ENCODE measurements at places on chromosomes 11 and 22. TPM values are rescaled to one million over a fixed set of nuclear protein-coding genes. Genes with fewer than 3 reads are reported as not detected.

Gene IRAG1
- total RNA-seq, result 4.2 TPM

Gene SMCO4
- total RNA-seq, result 26.5 TPM

Gene ALDH3B1
- total RNA-seq, result 26.4 TPM

Gene ABCC8
- total RNA-seq, result not detected

Gene GDPD5
- 9.1 TPM for total RNA-seq

Gene RFPL3
- not detected for total RNA-seq

Gene MMP13
- not detected for total RNA-seq

Gene NAGA
- total RNA-seq, result 16.1 TPM

Gene SLN
- total RNA-seq, result 0.17 TPM

Data from pericardium fibroblast (primary cell).